NCI-H460 (cell line): ENCODE measurements at places on chromosomes 16 and 17.

DNA sequence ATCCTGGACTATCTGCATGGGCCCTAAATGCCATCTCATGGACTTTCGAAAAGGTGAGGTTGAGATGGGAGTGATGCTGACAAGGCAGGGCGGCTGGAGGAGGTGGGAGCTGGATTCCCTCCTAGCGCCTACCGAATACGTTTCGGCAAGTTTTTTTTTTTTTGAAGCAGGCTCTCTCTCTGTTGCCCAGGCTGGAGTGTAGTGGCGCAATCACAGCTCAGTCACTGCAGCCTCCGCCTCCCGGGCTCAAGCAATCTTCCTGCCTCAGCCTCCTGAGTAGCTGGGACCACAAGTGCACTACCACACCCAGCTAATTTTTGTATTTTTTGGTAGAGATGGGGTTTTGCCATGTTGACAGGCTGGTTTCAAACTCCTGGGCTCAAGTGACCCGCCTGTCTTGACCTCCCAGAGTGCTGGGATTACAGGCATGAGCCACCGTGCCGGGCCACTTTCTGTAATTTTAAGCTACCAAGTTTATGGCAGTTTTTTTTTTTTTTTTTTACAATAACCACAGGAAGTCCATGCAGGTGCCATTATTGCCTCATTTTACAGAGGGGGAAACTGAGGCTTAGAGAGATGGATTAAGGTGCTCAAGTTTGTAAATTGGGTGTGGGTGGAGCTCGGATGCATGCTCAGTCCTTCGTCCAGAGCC lies 246.4 kb downstream of the PRKCA start:
- DNase-seq: no peak

- no peak for DNase-seq
Observed at GRCh38 chr17:29565643-29566472, 979 bp downstream of the ABHD15 start.

GRCh38 chr16:55136356-55137150 lies 187.4 kb upstream of the IRX6 start:
- no peak for DNase-seq

DNA sequence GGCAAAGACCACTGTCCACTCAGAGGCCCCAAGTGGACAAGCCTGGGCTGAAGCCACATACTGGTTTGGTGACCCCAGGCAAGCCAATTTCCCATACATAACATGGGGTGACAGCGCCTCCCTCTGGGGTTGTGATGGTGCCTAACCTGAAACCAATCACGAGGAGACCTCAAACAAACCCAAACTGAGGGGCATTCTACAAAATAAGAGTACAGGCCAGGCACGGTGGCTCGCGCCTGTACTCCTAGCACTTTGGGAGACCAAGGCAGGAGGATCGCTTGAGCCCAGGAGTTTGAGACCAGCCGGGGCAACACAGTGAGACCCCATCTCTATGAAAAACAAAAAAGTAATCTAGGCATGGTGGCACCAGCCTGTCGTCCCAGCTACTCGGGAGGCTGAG lies 3.6 kb downstream of the P2RX5 start:
- no peak for DNase-seq

DNA sequence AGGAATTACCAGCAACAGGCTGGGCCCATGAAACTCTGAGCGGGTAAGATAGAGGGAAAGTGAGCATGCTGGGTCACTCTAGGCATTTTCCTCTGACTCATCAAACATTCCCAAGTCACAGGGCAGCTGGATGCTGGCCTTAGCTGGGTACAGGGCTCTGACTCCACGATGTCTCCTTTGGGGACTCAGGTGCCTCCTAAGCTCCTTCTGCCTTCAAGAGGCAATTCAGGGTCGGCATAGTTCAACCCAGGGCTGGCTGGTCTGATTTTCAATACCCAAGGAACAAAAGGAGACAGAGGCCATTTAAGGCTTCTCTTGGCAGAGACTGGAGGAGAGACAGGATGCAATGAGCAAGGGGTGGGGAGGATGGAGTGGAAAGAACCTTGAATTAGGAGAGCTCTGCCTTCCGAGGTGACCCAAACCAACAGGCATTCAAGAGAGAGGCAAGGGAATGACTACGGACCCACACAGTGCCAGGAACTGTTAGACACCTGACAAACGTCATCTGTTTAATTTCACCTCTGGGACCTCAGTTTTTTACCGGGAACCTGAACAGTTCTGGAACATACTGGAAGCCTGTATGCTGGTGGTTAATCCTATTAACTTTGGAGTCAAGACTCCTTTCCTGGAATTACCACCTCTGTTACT lies 910 bp downstream of the WBP2 start:
- no peak for DNase-seq

- DNase-seq: no peak
Observed at GRCh38 chr16:11412175-11412904, 67.1 kb downstream of the RMI2 start.

- DNase-seq: no peak
Observed at GRCh38 chr17:58818654-58819053, 63.0 kb downstream of the PPM1E start.

DNA sequence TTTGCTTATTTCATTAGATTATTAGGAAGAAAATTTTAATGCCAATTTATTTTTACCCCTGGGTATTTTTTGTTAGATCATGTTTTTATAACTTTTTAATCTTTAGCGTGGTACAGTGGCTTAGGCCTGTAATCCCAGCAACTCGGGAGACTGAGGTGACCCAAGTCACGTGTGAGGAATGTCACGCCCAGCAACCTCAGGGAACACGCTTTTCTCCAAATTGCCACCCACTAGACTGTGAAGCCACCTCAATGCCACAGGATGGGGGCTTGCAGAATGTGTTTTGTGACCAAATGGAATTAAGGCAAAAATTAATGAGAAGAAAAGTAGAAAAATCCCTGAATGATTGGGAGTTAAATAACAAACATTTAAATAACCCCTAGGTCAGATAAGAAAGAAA lies 141.8 kb downstream of the LAT start:
- DNase-seq: no peak

GRCh38 chr16:74315059-74315458 lies 18.4 kb downstream of the PSMD7 start:
- DNase-seq: no peak

- no peak for DNase-seq
Observed at GRCh38 chr17:58595194-58595792, 80.9 kb upstream of the MTMR4 start.
